Psoas muscle (tissue), 8 donors: ENCODE measurements at places on chromosomes 16 and 17. TPM values are rescaled to one million over a fixed set of nuclear protein-coding genes. Genes with fewer than 3 reads are reported as not detected.

DNA sequence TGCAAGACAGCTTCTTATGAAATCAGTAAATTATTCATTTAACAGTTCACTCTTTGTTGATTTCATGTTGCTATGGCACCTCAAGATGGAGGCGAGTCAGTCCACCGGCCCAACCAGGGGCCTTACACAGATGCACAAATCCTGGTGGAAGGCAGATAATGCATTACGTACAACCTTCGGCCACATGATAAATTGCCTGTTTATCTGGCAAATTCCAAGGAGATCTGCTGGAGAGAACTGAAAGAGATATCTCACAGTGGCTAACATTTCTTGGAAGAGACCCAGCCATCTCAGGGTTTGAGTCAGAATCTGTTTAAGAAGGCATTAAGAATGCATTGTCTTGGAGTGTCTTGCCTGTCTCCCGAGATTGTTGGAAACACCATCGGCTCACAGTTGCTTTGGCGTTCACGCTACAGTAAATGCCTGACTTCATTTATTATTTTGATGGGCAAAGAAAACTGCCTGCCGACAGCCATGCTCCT is 225.6 kb downstream of the MSI2 start:
- no peaks in the 10 kb centered on the region for H3K36me3 ChIP-seq
- no peak overlapping the region for H3K4me3 ChIP-seq
- no peak overlapping the region for H3K27ac ChIP-seq
- peaks cover 54% of the 10 kb centered on the region for H3K4me1 ChIP-seq
- no peak for DNase-seq

- H3K36me3 ChIP-seq: no peaks in the 10 kb centered on the region
- no peak overlapping the region for H3K4me3 ChIP-seq
- H3K4me1 ChIP-seq: no peaks in the 10 kb centered on the region
- H3K27ac ChIP-seq: no peak overlapping the region
Observed at GRCh38 chr17:13076905-13077304, 59.1 kb upstream of the ELAC2 start.

DNA sequence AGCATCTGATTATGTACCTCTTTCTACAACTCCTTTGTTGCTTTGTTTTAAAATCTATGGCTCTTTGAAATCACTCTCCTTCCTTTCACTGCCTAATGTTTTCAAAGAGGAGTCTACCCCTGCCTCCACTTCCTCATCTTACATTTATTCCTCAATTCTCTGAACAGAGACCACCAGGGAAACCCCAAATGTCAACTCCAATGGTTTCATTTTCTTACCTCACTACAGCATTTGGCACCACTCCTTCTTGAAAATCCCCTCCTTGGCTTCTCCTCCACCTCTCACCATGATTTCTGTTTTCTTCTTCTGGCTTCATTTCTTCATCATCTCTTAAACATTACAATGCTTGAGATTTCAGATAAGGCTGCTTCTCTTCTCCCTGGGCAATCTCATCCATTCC is 2.4 kb upstream of the PIK3R5 start:
- no peaks in the 10 kb centered on the region for H3K4me1 ChIP-seq
- no peak overlapping the region for H3K4me3 ChIP-seq
- H3K27me3 ChIP-seq: peaks cover 35% of the 10 kb centered on the region

DNA sequence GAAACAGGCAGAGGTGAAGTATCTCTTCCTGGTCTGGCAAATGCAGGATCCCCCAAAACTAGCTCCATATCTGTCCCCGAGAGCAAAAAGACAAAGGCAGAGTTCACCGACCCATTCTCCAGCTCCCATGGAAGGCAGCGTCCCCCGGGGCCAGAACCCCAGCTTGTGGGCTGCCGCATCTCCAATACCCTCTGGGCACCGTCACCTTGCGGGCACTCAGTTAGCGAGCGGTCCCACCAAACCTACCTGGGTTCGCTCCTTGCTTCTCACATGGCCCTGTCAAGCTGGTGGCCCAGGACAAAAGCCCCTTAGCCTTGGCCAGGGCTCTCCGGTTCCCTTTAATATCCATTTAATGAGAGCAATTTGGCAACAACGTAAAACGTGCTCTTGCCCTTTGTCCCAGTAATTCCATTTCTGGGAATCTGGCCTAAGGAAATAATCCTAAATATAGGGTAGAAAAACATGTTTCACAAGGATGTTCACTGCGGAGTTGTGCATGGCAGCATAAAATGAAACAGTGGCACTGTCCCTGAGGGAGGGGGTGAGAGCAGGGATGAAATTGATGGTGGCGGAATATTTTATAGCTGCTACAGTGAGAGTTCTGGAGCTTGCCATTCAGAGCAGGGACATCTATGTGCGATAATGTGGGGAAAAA is 157.1 kb downstream of the CMIP start:
- no peaks in the 10 kb centered on the region for H3K4me1 ChIP-seq
- no peak for DNase-seq
- no peaks in the 10 kb centered on the region for H3K36me3 ChIP-seq
- H3K27me3 ChIP-seq: no peaks in the 10 kb centered on the region
- H3K4me3 ChIP-seq: no peak overlapping the region

The QPRT gene
- 2.3 TPM for total RNA-seq

DNA sequence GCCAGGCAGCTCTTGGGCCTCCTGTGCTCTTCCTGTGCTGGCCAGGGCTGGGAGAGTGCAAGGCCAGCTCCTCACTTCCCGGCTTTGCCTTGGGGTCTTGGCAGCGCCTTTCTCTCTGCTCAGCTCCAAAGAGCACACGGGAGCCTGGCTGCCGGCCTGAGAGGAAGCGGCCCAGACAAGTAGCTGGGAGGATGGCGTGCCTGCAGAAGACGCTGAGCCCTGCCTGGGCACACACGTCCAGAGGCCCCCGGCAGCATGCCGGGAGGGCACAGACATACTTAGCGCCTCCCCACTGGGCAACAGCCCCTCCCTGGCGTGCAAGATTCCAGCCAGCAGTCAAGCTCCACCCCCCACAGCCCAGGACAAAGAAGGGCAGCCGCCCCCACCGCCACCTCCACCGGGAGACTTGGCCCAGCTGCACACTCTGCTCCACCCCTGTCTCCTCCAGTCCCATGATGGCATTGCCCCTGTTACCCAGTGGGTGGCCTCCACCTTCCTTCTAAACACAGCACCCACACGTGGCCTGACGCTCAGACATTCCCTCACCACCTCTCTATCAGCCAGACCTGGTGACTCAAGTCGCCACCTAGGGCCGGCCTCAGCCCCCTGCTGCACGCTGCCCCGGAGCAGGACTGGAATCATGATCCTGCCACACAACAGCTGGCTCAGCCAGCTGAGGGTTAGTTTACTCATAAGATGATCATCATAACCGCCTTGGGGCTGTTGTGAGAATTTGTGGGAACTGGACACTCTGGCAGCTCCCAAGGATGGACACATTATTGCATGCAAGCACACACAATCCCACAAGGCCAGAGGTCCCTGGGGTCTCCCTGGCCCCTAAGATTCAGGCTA is 12.4 kb downstream of the SGCA start:
- H3K4me3 ChIP-seq: peak overlapping the region; percentile 44
- H3K27ac ChIP-seq: peak overlapping the region; percentile 88
- H3K27me3 ChIP-seq: no peaks in the 10 kb centered on the region

- DNase-seq: no peak
- H3K27ac ChIP-seq: no peak overlapping the region
- H3K4me3 ChIP-seq: no peak overlapping the region
- no peaks in the 10 kb centered on the region for H3K36me3 ChIP-seq
- no peaks in the 10 kb centered on the region for H3K4me1 ChIP-seq
Observed at GRCh38 chr17:61462719-61463315, 10.6 kb downstream of the TBX4 start.

GRCh38 chr16:53949715-53950410 is 245.9 kb downstream of the FTO start:
- no peaks in the 10 kb centered on the region for H3K36me3 ChIP-seq
- H3K4me3 ChIP-seq: no peak overlapping the region
- H3K27ac ChIP-seq: no peak overlapping the region
- H3K4me1 ChIP-seq: peaks cover 18% of the 10 kb centered on the region
- no peak for DNase-seq

The TMC8 gene
- 2.8 TPM for total RNA-seq

DNA sequence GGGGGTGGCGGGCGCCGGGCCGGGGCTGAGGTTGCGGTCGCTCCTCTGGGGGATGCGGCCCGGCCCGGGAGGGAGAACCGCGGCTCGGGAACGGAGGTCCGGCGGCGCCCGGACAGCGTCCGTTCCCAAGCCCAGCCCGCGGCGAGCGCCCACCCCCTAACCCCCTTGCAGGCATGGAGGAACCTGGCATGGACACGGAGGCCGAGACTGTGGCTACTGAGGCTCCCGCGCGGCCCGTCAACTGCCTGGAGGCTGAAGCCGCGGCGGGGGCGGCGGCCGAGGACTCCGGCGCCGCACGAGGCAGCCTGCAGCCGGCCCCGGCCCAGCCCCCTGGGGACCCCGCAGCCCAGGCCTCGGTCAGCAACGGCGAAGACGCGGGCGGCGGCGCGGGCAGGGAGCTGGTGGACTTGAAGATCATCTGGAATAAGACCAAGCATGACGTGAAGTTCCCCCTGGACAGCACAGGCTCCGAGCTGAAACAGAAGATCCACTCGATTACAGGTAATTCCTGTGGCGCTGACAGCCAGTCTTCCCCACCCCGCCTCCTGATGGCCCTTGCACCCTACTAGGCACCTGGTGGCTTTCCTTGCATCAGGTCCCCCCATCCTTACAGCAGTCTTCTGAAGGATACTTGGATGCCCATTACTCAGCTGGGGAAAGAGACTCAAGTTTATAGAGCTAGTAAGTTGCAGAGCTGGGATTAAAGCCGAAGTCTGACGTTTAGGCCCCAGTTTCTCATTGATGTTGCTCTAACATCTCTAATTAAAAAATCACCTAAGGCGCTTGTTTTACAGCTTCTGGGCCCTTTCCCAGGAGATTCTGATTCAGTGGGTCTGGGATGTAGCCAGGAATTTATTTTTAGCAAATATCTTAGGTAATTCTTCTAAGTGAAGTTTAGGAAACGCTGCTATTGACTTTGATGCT is 514 bp downstream of the UBFD1 start:
- H3K4me3 ChIP-seq: peak overlapping the region; percentile 85
- H3K27me3 ChIP-seq: no peaks in the 10 kb centered on the region
- no peak for DNase-seq
- H3K36me3 ChIP-seq: peaks cover 21% of the 10 kb centered on the region

DNA sequence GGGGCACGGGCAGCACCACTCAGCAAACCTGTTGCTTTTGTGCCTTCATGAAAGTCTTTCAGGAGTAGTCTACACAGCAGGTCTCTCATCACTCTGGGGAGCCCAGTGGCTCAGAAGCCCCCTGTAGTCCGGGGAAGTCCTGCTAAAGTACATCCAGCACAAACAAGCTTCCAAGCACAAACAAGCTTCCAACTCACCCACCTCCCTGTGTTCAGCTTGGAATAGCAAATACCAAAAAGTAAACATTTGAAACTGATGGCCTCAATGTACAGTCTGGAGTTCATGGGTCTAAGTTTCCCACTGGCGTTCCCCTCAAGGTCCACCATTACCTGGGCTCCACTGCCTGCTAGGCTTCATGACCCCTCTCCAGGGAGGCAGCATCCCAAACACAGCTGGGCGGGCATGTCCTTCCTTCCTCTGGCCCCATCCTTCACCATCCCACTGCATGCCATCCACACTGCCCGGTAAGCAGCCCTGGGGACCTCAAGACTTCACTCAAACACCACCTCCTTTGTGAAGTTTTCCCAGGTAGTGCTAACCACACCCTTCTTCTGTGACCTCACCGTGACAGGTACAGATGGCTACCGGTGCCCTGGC is 62.8 kb upstream of the SIAH1 start:
- H3K36me3 ChIP-seq: no peaks in the 10 kb centered on the region
- H3K4me1 ChIP-seq: peaks cover 14% of the 10 kb centered on the region
- H3K4me3 ChIP-seq: no peak overlapping the region
- no peaks in the 10 kb centered on the region for H3K27me3 ChIP-seq
- DNase-seq: no peak

DNA sequence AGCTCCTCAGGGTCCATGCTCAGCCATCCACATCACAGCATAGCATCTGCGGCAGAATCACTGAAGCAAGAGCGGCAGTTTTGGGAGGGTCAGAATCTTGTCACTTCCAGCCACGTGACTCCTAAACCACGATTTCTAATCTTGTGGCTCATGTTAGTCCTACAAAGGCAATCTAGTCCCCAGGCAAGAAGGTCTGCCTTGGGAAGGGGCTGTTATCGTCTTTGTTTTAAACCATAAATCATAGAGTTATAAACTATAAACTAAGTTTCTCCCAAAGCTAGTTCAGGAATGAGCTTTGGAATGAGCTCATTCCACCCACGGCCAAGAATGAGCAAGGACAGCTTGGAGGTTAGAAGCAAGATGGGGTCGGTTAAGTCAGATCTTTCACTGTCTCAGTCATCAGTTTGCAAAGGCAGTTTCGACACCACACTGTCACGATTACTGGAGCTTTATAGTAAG is 20.8 kb upstream of the DNAH17 start:
- H3K27ac ChIP-seq: no peak overlapping the region
- no peak overlapping the region for H3K4me3 ChIP-seq
- DNase-seq: no peak

DNA sequence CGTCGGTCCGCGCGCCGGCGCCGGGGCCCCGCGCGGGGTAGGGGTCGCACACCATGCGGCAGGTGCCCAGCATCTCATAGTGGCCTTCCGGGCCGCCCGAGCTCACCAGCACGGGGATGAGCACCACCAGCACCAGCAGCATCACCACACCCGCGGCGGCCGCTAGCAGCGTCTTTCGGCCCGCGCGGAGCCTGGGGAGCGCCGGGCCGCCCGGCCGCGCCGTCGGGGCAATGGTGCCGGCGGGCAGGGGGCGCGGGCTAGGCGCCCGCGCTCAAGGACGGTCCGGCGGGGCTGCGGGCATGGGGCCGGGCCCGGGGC is 237 bp downstream of the C1QL1 start:
- peaks cover 6% of the 10 kb centered on the region for H3K4me1 ChIP-seq
- DNase-seq: no peak
- no peaks in the 10 kb centered on the region for H3K36me3 ChIP-seq
- no peak overlapping the region for H3K27ac ChIP-seq

GRCh38 chr16:84369938-84370627 is 1.7 kb downstream of the ATP2C2 start:
- no peak for DNase-seq
- H3K27me3 ChIP-seq: no peaks in the 10 kb centered on the region
- H3K4me1 ChIP-seq: no peaks in the 10 kb centered on the region

- no peaks in the 10 kb centered on the region for H3K4me1 ChIP-seq
- no peak overlapping the region for H3K4me3 ChIP-seq
- peaks cover 99% of the 10 kb centered on the region for H3K36me3 ChIP-seq
- no peaks in the 10 kb centered on the region for H3K27me3 ChIP-seq
Observed at GRCh38 chr17:80295559-80295958, 34.9 kb downstream of the RNF213 start.

- no peaks in the 10 kb centered on the region for H3K4me1 ChIP-seq
- H3K4me3 ChIP-seq: no peak overlapping the region
- no peak for DNase-seq
Observed at GRCh38 chr17:58306131-58306951, 22.3 kb downstream of the TSPOAP1 start.

- peaks cover 14% of the 10 kb centered on the region for H3K4me1 ChIP-seq
- H3K27ac ChIP-seq: peak overlapping the region; percentile 90
- peak overlapping the region; percentile 80 for H3K4me3 ChIP-seq
- peaks cover 39% of the 10 kb centered on the region for H3K36me3 ChIP-seq
- DNase-seq: no peak
Observed at GRCh38 chr17:67718325-67718941, 697 bp downstream of the NOL11 start.

The KRTAP1-5 gene
- not detected for total RNA-seq

GRCh38 chr16:804193-805048 is 3.9 kb upstream of the GNG13 start:
- no peak overlapping the region for H3K4me3 ChIP-seq
- no peak for DNase-seq
- H3K36me3 ChIP-seq: no peaks in the 10 kb centered on the region

The GAS2L2 gene
- total RNA-seq: not detected
